ENCODE measurements at places on chromosomes 7 and 10.
A peak's percentile ranks its signal among the peaks of the same experiment; 100 is the strongest.

DNA sequence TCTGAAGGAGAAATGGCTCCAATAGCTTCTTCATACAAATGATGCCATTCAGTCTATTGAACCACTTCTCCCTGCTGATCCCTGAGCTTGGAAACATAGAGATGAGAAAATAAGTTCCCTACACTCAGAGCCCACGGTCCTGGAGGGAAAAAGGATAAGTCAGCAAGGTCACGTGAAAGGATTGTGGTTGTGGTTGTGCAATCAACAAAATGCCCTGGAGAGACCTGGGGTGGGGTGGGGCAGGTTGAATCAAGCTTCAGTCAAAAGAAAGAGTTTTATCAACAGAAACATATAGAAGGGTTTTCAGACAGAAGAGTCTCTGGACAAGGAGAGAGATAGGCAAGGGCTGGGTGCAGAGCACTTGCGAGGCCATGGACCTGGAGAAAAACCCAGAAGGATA lies 30.1 kb downstream of the C10orf90 start:
- no peak for DNase-seq

DNA sequence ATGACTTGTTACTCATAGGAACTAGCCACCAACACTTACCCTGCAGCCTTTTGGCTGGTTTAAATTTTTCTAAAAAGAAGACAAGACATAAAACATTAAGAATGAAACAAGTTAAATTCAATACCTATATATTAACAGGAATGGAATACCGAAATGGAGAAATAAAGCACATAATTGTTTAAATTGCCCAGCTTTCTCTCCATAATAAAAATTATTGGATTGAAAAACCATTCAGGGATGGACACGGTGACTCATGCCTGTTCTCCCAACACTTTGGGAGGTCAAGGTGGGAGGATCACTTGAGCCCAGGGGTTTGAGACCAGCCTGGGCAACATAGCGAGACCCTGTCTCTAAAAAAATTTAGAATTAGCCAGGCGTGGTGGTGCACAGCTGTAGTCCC lies 179.4 kb upstream of the MKLN1 start:
- DNase-seq: no peak

DNA sequence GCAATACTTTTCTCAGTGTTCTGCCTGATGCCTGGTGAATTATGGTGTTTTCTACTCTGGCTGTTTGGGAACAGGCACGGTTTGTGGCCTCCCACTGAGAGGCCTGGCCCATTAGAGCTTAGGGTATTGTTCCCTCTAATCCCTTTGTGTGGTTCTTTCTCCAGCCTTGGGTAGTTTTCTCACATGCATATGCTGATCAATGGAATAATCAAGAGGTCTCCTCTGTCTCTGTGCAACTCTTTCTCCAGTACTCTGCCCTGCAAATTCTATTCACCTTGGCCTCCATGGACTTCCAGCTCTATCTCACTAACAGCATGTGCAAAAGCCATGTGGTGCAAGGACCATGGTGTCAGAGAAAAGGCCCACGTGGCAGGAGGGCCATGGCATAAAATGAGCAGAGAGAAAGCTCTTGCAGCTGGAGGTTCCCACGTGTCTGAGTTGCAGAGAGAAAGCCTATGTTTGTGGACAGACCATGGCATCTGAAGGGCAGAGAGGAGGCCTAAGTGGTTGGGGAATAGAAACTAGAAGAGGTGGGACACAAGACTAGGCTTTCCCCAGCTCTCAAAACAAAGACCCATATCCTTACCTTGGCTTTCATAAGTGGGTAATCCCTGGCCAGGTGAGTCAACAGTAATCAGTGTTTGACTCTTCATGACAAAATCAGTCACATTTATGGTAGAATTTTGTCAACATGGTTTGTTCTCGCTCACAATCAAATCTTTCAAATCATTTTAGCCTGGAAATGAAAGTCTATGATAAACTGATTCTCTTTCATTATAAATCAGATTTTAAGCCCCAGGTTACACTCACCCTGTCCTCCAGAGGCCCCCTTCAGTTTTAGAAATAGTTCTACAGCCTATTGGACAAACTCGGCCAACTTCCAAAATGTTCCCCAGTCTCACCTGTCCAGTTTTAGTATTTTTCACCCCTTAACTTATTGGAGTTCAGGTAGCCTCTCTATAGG lies 17.3 kb downstream of the OPALIN start:
- no peak for DNase-seq

DNA sequence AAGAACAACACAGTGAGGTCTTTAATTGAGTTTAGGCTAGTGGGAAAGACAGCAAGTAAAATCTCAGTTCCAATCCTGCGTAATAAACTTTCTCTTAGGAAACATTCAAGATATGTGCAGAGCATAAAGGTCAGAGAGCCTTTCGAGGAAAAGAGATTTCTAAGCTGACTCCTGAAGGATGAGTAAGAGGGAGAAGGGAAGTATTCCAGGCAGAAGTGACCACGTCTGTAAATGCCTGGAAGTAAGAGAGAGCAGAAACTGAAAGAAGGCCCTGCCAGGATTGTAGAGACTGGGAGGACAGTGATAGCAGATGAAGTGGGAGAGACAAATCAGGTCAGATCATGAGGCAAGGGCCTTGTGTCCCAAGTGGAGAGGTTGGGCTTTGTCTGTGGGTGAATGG lies 41.8 kb downstream of the PNLIPRP3 start:
- DNase-seq: peak; percentile 83

Measured in amniotic epithelial cell (primary cell).